ENCODE measurements at places on chromosomes 2 and 18.

DNA sequence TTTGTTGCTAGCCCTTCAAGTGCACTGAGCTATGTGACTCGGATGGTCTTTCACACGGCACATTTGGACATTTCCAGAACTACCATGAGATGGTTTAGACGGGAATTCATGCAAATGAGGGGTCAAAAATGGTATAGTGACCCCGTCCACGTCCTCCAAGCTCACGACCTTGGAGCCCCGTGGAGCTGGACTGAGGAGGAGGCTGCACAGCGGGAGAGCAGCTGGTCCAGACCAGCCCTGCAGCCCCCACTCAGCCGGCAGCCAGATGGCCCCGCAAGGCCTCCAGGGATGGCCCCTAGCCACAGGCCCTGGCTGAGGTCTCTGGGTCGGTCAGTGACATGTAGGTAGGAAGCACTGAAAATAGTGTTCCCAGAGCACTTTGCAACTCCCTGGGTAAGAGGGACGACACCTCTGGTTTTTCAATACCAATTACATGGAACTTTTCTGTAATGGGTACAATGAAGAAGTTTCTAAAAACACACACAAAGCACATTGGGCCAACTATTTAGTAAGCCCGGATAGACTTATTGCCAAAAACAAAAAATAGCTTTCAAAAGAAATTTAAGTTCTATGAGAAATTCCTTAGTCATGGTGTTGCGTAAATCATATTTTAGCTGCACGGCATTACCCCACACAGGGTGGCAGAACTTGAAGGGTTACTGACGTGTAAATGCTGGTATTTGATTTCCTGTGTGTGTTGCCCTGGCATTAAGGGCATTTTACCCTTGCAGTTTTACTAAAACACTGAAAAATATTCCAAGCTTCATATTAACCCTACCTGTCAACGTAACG lies 88.8 kb downstream of the EPAS1 start:
- DNase-seq: no peak

GRCh38 chr2:74428675-74429074 lies 7.1 kb downstream of the WDR54 start:
- DNase-seq: no peak

GRCh38 chr2:239355139-239355538 lies 45.7 kb downstream of the HDAC4 start:
- no peak for DNase-seq

GRCh38 chr2:169512525-169512924 lies 3.0 kb downstream of the KLHL41 start:
- no peak for DNase-seq

DNA sequence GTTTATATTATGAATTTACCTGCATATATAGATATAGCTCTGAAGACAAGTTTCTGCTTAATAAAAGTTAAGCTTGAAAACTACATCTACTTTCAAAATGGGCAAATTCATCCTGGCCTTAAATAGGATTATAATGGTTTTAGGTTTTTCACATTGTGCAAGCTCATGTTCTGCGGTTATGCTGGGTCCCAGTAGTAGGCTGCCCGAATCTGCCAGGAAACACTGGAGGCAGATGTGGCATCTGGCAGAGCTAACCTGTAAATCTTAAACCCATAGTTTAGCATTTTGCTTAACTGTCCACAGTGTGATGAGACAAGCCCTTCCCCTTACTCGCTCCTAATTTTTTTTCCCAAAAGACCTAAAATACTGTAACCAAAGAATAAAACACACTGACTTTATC lies 234.2 kb downstream of the TCF4 start:
- DNase-seq: no peak

All from stimulated activated CD4-positive, alpha-beta T cell treated with anti-CD3 and anti-CD28 coated beads, TNF-alpha, amount 100 ng/mL, for 1 hour (primary cell).